ENCODE measurements at places on chromosomes 13 and 19. TPM values are rescaled to one million over a fixed set of nuclear protein-coding genes. Genes with fewer than 3 reads are reported as not detected.
A peak's percentile ranks its signal among the peaks of the same experiment; 100 is the strongest.

- H3K27ac ChIP-seq = no peak overlapping the region
- DNase-seq = no peak
- no peak overlapping the region for H3K4me3 ChIP-seq
- no peaks in the 10 kb centered on the region for H3K4me1 ChIP-seq
- H3K27me3 ChIP-seq = no peaks in the 10 kb centered on the region
Observed at GRCh38 chr13:83151308-83151660, 731.0 kb downstream of the SLITRK1 start.

DNA sequence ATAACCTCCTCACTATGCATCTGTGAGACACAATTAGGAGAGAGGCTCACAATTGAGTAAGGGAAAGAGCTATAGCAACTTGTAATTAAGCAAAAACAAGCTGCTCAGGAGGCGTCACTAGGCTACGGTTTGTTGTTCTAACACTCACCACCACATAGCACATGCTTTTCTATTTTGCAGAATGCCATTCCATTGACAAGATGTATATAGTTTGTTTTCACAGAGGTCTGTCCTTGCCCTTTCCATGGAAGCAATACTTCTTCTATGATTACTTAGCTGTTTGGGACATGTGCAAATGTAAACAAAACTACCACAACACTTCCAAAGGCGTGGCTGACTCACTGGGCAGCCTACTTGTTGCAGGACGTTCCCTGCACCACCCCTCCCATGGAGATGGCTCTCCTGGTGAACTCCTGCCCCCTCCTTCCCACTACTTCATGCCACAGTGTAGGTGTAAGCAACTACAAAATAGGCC, 33.9 kb upstream of the FAM216B start:
- H3K4me1 ChIP-seq = no peaks in the 10 kb centered on the region
- no peaks in the 10 kb centered on the region for H3K36me3 ChIP-seq
- no peak overlapping the region for H3K4me3 ChIP-seq
- DNase-seq = no peak

- no peaks in the 10 kb centered on the region for H3K36me3 ChIP-seq
- no peak overlapping the region for H3K27ac ChIP-seq
- no peak for DNase-seq
- H3K4me1 ChIP-seq = no peaks in the 10 kb centered on the region
- no peak overlapping the region for H3K4me3 ChIP-seq
- no peaks in the 10 kb centered on the region for H3K27me3 ChIP-seq
Observed at GRCh38 chr13:81726037-81726726, 1385.3 kb upstream of the SPRY2 start.

GRCh38 chr13:48626077-48626449, 27.7 kb upstream of the CYSLTR2 start:
- no peak overlapping the region for H3K4me3 ChIP-seq
- H3K27me3 ChIP-seq = no peaks in the 10 kb centered on the region
- no peak for DNase-seq
- H3K27ac ChIP-seq = no peak overlapping the region
- H3K4me1 ChIP-seq = no peaks in the 10 kb centered on the region

GRCh38 chr13:44853641-44854040, 135.6 kb downstream of the NUFIP1 start:
- no peak overlapping the region for H3K4me3 ChIP-seq
- H3K27me3 ChIP-seq = no peaks in the 10 kb centered on the region

DNA sequence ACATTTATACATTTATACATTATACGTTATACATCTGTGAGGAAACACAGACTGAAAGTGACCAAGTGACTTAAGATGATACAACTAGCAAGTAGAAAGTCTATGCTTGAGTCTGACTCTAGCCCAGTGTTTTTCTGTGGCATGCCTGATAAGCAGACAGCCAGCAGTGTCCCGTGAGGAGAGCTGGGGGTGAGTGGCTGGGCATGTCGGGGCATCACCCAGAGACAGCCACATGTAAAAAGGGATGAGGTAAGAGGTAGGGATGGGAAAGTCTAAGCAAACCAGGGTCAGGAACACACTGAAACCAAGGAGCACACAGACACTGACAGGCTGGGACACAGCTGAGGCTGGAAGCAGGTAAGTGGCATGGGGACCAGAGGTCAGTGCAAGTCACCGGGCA, 333.2 kb downstream of the FOXO1 start:
- no peaks in the 10 kb centered on the region for H3K36me3 ChIP-seq
- H3K27me3 ChIP-seq = no peaks in the 10 kb centered on the region
- no peak overlapping the region for H3K27ac ChIP-seq
- no peaks in the 10 kb centered on the region for H3K4me1 ChIP-seq
- no peak for DNase-seq

GRCh38 chr13:99666146-99666805, 165.0 kb downstream of the TM9SF2 start:
- no peak overlapping the region for H3K27ac ChIP-seq
- H3K4me3 ChIP-seq = no peak overlapping the region
- H3K36me3 ChIP-seq = no peaks in the 10 kb centered on the region
- H3K4me1 ChIP-seq = no peaks in the 10 kb centered on the region

DNA sequence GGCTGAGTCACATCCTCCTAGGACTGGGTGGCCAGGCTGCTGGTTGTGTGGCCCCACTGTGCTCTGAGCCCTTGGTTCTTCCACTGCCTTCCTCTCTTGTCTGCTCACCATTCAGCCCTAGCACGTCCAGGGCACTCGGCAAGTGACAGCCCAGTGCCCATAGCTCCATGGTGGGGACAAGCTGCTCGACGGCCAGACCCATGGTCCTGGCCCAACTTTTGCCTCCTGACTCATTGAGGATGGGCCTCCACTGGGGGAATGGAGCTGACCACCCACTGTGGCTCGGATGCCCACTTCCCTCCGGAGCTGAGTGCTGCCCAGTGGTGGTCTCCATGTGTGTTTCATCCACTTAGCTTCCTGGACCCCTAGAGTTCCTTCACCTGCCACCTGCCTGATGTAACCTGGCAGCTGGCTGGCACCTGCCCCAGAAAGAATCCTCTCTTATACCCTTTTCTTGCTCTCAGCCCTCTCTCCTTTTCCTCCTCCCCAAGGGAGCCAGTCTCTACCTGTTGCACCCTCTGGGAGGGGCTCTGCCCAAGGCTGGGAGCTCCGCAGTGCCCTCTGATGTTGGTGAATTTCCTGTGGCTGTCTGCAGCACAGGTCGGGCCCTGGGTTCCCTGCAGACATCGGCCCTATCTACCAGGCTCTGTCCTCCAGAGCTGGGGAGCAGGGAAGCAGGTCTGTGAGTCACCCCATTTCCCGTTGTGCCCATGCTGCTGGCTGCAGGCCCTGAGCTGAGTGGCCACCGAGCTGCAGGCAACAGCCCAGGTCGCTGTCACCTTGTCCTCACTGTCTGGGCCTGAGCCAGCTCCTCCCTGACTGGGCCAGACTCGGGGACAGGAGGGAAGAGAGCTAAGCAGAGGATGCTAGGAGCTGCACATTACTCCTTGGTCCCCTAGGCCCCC, 7.4 kb downstream of the CHST8 start:
- H3K27ac ChIP-seq = no peak overlapping the region
- H3K36me3 ChIP-seq = no peaks in the 10 kb centered on the region
- DNase-seq = no peak
- H3K4me1 ChIP-seq = no peaks in the 10 kb centered on the region
- no peak overlapping the region for H3K4me3 ChIP-seq

DNA sequence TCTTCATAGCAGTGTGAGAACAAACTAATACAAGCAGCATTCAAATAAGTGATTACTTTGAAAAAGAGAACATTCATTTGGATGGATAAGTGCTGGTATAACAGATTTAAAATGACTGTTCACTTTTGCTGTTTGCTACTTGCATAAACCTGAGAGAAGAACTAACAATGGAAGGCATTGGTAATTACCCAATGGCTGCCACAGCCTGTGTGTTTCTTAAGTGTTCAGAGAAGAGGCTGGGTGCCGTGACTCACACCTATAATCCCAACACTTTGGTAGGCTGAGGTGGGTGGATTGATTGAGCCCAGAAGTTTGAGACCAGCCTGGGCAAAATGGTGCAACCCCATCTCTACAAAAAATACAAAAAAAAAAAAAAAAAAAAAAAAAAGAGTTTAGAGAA, 4.9 kb upstream of the TEX26 start:
- peak overlapping the region; percentile 26 for H3K27ac ChIP-seq
- DNase-seq = no peak
- no peaks in the 10 kb centered on the region for H3K27me3 ChIP-seq
- peaks cover 15% of the 10 kb centered on the region for H3K4me1 ChIP-seq
- no peaks in the 10 kb centered on the region for H3K36me3 ChIP-seq

- no peaks in the 10 kb centered on the region for H3K36me3 ChIP-seq
- DNase-seq = no peak
- H3K4me1 ChIP-seq = no peaks in the 10 kb centered on the region
- H3K4me3 ChIP-seq = no peak overlapping the region
Observed at GRCh38 chr13:103605546-103606326, 539.5 kb upstream of the SLC10A2 start.

DNA sequence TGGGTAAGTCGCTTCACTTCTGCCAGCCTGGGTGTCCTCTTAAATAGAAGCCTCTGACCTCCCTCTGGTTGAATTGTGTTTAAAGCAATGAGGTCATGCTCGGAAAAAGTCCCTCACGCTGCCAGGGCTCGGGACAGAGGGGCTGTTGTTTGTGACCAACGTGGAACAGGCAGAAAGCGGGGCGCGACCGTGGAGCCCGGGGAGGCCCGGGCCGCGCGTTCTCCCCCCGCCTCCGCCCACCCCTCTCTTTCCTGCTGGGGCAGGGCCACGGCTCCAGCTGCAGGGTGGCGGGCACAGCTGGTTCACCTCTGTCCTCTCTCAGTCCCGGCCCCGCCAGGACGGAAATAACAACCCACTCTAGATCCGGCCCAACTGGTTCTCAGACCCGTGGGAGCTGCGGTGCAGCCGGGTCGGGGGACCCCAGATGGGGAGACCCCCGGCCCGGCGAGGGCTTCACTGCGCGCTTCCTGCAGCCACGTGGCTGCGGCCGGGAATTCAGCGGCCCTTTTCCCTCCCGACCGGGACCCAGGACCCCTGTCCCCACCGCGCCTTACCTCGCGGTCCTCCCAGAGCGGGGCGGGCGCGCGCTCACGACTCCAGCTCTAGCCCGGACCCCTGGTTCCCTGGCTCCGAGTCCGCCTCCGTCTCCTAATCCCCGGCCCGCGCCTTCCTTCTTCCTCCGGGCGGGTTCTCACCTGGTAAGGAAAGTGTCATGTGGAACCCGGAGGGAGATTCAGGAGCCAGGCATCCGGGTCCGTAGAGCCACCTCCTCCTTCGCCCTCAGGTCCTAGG, 1.9 kb downstream of the CDC42EP5 start:
- peak overlapping the region; percentile 52 for H3K4me3 ChIP-seq
- H3K36me3 ChIP-seq = no peaks in the 10 kb centered on the region
- peaks cover 47% of the 10 kb centered on the region for H3K4me1 ChIP-seq
- peak; percentile 86 for DNase-seq
- no peaks in the 10 kb centered on the region for H3K27me3 ChIP-seq
- peak overlapping the region; percentile 64 for H3K27ac ChIP-seq

DNA sequence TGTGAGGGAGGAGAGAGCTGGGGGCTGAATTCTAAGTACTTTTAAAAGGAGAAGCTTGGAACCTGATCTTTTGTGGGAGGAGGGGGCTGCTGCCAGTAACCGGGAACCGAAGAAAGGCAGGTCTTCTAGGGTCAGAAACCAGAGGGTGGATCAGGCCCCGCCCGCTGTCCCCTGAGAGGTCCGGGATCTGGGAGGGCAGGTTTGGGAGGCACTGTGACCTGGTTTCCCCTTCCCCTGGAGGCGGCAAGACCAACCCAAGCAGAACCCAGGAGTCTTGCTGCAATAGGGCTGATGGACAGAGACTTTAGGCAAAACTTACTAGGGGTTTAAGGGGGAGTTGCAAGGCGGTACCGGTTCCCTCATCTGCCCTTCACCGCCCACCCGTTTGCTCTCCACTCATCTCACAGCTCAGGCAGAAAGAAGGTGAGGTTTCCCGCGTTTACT, 707 bp upstream of the KLK8 start:
- no peaks in the 10 kb centered on the region for H3K27me3 ChIP-seq
- DNase-seq = no peak
- H3K27ac ChIP-seq = peak overlapping the region; percentile 64
- H3K4me1 ChIP-seq = no peaks in the 10 kb centered on the region

Gene RFXAP
- total RNA-seq = 7.4 TPM

Gene MBD3L3
- not detected for total RNA-seq

Gene CGB8
- not detected for total RNA-seq

Gene GPC6
- total RNA-seq = 13.8 TPM

Gene LINGO3
- total RNA-seq = not detected

Gene NKG7
- 3.4 TPM for total RNA-seq

Gene KLK15
- not detected for total RNA-seq

Gene RASAL3
- 7.9 TPM for total RNA-seq
